Muscle of leg (tissue), 16 donors: ENCODE measurements at places on chromosomes 1 and 21. TPM values are rescaled to one million over a fixed set of nuclear protein-coding genes. Genes with fewer than 3 reads are reported as not detected.
A peak's percentile ranks its signal among the peaks of the same experiment; 100 is the strongest.

The PTGFR gene
- total RNA-seq: 24.1 TPM

The TCEANC2 gene
- total RNA-seq: 5.0 TPM

The TMIGD3 gene
- 0.22 TPM for total RNA-seq

The PRAMEF14 gene
- not detected for total RNA-seq

GRCh38 chr1:12456979-12457378 is 161.0 kb downstream of the DHRS3 start:
- DNase-seq: peak; percentile 76

- DNase-seq: no peak
These were observed 691 bp downstream of the RIMS3 start for GRCh38 chr1:40664791-40665190.

DNA sequence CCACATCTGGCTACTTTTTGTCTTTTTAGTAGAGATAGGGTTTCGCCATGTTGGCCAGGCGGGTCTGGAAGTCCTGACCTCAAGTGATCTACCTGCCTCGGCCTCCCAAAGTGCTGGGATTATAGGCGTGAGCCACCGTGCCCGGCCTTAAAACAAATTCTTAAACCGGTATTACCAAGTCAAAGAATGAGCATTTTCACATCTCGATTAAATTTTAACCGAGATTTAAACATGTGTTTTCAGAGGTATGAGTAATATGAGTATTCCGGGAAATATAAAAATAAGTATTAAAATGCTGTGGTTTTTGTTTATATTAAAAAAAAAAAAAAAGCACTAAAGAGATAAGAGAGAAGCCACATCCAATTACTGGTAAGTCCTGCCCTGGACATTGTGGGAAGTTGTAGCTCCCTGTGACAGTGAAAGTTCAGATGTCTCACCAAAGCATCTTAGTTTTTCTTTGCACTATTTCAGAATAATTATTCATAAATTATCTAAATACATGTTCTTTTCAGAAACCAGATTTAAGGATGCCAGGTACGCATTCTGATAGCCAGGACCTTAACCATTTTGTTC is 24.9 kb downstream of the ZNF281 start:
- DNase-seq: no peak

DNA sequence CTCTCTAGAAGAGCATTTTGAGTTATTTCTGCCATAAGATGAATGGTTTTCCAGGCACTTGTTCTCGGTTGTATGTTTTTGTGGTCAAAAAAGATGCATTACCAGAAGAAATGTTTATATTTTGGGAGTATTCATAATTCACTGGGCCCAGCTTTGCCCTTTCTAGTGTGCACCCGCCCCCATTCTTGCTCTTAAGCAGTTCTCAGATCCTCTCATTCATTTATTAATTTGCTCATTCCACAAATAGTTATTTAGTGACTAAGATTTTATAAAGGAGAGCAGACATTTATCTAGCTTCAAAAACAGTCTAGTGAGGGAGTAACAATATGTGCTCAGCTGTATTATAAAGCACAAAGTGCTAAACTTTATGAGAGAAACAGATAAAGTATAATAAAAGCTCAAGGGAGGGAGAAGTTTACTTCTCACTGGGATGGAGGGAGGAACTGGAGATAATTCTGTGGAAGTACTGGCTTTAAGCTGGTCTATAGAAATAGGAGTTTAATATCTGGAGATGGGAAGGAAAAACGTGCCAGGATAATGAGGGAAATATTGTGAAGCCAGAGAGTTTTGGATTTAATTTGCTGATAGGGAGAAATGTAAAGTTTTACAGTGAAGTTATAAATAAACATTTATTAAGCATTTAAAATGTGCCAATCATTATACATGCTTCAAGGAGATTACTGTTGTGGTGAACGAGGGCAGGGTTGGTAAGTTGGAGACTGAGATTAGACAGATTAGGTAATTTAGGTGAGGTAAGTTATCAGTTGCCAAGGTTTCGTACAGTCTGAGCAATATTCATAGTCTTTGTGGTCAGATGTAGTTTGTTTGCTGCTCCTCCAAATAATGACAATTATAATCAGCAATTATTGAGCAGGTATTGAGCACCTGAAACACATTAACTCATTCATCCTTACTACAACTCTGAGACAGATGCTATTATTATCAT is 9.1 kb upstream of the MACF1 start:
- DNase-seq: no peak

DNA sequence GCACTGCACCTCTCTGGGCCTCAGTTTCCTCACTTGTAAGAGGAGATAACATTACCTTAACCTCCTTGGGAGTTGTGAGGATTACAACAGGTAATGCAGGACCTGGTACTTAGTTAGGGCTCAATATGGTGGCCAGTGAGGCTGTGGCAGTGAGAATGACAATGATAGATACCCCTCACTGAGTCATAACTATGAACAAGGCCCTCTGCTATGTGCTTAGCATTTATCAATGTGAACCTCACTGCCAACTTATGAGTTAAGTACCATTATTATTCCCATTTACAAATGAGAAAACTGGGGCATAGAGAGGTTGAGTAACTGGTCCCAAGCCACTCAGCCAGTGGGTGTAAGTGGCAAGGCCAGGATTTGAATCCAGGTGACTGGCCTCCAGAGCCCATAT is 64.4 kb downstream of the HMGB4 start:
- no peak for DNase-seq

- DNase-seq: no peak
These were observed 53.0 kb downstream of the OLFML2B start for GRCh38 chr1:161970633-161971032.

GRCh38 chr1:206578978-206579374 is 33.3 kb downstream of the EIF2D start:
- DNase-seq: no peak

DNA sequence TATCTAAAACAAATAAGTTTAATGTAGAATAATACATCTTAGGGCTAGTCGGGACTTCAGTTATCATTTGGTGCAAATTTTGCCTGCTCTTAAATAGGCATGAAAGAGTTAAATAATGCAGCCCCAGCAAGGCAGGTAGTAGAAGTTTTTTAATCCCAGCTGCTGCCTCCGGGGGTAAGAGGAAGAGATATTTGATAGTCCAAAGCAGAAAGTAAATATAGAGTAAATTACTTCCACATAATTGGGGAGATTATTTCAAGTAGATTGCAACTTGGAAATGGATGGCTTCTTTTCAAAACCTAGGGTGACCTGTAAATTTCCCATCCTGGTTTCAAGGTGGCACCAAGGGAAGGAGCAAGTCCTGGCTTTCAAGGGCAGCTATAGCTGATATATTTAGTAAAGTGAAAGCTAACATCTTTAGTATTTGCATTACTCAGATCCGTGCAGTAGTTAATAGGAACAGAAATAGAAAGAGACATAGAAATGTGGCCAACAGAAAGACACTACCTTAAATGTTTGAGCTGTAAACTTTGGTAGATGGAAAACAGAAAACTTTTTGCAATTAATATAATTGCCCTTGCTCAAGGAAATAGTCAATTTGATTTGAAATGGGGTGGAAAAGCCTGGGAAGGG is 109.1 kb downstream of the LMO4 start:
- no peak for DNase-seq

DNA sequence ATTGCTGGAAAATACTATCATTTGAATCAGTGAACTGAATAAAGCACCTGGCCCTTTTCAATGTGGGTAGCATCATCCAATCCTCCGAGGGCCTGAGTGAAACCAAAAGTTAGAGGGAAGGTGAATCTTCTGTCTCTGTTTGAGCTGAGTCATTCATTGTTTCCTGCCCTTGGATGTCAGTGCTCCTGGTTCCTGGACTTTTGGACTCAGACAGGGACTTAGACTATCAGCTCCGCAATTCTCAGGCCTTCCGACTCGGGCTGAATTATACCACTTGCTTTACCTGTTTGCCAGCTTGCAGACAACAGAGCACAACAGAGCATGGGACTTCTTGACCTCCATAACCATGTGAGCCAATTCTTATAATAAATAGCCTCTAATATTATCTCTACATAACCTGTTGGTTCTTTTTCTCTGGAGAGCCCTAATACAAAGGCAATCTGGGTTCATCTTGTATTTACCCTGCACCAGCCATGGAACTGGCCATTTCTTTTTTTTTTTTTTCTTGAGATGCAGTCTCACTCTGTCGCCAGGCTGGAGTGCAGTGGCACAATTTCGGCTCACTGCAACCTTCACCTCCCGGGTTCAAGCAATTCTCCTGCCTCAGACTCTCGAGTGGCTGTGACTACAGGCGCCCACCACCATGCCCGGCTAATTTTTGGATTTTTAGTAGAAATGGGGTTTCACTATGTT is 19.2 kb upstream of the VASH2 start:
- no peak for DNase-seq

GRCh38 chr1:110130989-110131388 is 18.7 kb downstream of the UBL4B start:
- DNase-seq: no peak

- no peak for DNase-seq
These were observed 187.9 kb downstream of the SMYD3 start for GRCh38 chr1:246319083-246319714.

DNA sequence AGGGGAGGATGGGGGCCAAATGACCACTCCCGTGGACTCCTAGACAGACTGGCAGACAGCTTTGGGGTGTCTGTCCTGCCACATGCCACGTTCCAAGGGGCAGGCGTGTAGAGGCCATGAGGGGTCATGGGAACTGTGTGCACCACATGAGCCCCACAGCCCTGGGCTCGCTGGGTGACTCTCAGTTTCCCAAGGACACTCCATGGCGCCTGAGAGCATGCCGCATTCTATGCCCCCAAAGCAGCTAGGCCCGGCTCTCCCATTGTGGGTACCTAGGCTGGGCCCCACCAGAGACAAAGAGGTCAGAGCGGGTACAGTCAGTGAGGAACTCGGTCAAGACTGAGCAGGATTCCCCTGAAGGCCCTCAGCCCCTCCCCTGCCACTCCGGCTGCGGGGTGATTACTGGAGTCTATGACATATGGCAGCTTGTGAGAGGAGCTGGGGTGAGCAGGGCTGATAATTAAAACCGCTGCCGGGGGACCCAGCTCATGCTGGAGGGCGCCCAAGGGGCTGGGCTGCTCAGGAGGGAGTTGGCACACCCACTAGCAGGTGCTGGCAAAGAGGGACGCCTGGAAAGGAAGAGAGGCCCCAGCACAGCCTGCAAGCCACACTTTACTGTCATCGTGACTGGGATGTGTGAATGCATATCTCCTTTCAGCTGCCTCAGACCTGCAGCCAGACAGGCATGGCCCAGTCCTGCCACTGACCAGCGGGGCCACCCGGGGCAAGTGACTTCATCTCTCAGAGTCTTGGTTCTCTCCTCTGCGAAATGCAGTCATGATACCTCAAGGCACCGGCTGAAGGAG is 8.4 kb downstream of the LRP8 start:
- DNase-seq: peak; percentile 70

- no peak for DNase-seq
These were observed 93.8 kb upstream of the RUNX3 start for GRCh38 chr1:25023826-25024225.

DNA sequence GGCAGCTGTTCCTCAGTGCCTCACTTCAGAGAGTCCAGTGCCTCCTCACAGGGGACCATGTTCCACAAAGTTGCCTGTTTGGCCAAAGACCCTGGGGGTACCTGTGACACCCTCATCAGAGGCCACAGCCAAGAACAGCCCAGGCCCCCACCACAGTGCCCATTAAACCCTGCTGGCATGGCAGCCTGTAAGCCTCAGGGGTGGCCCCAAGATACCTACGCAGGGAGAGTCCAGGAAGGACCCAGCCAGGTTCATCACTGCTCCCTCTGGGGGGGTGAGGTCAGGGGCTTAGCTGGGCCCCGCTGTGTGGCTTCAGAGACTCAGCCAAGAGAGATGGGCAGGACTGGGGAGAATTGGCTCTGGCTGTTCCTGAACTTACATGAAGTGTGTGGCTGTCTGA is 19.1 kb upstream of the PRDM16 start:
- no peak for DNase-seq

GRCh38 chr21:9758141-9758540 is 763.2 kb upstream of the TPTE start:
- DNase-seq: no peak
